ENCODE measurements at places on chromosomes 4 and X.

- DNase-seq: no peak
Observed at GRCh38 chrX:110172215-110172614, 145.7 kb downstream of the AMMECR1 start.

- no peak for DNase-seq
Observed at GRCh38 chr4:1105067-1105466, 8.3 kb downstream of the RNF212 start.

GRCh38 chr4:145760961-145761929, 81.3 kb downstream of the C4orf51 start:
- DNase-seq: no peak

DNA sequence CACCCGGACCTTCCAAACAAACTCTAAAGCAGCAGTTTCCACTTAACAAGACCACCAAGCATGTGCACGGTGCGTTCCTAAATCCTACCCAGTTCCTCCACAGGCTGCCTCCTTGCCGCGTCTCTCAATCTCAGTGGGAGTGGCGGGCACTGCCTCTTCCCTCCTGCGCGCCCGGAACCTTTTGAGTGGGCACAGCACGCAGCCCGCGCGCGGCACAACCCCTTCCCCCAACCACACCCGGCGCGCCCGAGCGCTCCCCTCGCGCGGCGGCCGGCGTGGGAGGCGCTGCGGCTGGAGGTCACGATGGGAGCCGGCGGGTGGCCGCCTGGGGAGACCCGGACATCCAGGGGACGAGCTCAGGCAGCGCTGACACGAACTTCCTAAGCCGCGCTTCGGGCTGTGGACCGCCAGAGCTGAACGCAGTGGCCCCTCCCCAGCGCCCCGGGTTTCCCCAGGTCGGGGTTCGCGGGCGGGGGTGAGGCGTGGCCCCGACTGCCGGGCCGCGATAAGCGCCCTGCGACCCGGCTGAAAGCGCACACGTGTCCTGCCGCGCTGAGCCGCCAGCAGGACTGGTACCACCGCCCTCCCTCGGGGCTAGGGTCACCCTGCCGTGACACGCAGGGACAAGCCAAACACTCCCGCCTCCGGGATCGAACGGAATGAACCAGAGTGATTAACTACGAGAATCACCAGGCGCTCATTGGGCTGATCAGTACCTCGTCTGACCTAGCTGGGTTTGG, at the start of gene ABCG2:
ABCG2 (minus strand) TSS at position 151 of the 740 bp plus-strand sequence. CDS start 18,644 bp downstream, outside the sequence.
- no peak for DNase-seq

DNA sequence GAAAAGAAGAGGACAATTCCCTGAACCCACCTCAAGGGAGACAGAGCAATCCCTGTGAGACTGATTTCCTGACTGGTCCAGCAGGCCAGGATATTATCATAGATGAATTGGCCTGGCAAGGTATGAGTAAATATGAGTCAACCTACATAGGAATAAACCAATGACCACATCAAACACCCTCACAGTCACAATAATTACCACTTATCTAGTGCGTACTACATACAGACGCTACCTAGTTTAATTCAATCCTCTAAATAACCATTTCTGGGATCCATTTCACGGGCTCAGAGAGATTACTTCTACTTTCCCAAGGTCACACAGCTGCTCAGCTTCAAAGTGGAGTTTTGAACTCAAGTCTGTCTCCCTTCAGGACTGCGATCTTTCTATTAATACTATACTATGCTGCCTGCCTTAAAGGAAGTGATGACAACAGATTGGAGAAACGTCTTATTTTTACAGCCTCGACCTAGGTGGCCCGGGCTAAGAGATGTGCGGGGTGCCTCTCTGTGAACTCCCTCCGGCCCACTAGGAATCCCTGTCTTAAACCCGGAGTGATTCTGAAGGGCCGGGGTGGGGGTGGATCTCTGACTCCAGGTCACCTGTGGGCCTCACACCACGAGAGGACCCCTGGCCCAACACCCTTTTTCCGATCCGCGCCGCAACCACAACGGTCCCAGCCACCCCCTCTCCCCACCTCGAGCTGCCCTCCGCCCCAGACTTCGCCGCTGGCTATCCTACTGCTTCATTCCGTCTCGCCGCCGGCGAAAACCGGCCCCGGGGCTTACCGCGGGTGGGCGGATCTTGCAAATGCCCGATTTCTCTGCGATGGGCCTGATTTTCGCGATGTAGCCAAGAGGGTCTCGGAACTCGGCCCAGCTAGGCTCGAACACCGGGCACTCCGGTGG, 800 bp downstream of the KDM5C start:
- no peak for DNase-seq

DNA sequence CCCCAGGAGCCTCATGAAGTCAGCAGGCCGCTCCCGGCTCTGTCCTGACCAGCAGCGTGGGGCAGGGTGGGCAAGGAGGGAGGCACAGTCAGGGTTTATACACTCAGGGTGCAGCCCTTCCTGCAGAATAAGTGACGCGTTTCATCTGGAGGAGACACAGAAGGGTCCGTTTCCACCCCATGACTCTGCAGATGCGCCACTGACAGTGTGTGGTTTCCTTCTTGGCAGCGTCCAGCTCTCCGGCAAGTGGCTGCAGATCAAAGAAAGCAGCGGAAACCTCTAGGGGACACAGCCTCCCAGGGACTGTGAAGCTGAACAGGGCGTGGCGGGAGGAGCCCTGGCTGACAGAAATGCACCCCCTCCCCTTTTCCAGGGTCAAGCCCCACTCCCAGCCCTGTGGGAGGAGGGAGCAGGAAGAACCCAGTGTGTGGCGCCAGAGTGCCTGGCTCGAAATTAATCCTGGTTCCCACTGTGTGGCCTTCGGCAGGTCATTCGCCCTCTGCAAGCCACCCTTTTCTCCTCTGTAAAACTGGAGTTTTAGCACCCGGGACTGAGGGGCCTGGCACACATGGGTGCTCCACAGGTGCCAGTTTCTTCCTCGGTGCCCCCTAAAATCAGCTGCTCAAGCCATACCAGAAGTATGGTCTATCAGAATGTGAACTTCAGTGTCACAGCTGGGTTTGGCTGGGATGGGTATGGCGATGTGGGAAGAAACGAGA, 17.3 kb upstream of the TBC1D14 start:
- no peak for DNase-seq

DNA sequence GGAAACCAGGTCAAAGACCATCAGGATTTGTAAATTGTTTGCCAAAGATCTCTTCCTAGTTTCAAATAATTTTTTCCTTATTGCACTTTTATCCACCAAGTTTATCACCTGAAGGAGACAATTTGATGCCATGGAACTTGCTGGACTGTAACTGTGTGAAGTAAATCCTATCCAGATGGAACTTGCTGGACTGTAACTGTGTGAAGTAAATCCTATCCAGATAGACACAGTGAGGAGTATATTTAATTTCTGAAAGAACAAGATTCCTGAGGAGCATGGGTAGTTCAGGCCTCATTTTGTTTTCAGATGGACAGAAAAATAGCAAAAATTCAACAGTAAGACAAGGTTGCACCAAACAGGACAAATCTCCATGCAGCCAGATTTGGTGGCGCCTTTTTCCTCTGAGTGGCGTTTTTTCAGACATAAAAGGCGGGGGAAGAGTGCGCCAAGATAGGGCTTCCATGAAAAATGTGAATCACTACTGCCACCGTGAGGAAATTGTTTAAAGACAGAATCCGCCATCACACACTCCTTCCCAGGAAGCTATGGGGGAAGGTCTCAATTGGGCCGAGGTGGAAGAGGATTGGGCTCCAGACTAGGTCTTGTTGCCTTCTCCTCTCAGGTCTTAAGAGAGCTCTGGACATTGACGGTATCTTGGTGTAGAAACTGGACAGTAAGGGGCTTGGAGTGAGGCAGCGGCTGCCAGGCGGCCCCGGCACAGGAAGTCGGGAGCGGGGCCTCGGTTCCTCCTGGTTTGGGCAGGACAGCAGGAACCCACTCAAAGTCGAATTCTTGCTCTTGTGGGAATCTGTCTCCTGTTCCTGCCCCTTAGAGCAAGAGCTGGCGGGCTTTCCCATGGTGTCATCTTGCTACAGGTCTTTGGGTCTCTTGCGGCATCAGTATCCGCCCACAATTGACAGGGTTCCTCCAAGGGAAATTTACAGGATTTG, 234.7 kb downstream of the OR13H1 start:
- peak; percentile 93 for DNase-seq

- no peak for DNase-seq
Observed at GRCh38 chr4:166827167-166827566, 407.1 kb downstream of the SPOCK3 start.
